ENCODE measurements at places on chromosomes 5 and 9. TPM values are rescaled to one million over a fixed set of nuclear protein-coding genes. Genes with fewer than 3 reads are reported as not detected.

DNA sequence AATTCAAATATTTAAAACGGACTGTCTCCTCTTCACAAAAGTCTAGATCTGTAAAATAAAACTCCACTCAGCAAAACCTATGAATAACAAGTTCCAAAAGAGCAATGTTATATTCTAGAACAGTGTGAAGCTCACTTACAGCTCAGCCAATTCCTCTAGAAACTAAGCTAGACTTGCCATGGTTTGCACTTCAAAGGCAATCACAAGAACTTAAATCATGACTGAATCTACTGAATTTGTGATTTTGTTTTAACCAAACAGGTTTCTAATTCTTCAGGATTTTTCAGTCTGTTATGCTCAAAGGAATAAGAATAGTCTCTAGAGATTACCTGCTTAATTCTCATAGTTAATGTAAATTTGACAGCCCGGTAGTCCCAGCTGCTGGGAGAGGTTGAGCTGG lies 1.4 kb upstream of the PKD2L2 start:
- H3K36me3 ChIP-seq, result no peaks in the 10 kb centered on the region
- H3K27me3 ChIP-seq, result peaks cover 5% of the 10 kb centered on the region
- no peak overlapping the region for H3K27ac ChIP-seq
- no peak overlapping the region for H3K4me3 ChIP-seq

Gene CAVIN4
- total RNA-seq, result 1.7 TPM

Gene SNCB
- total RNA-seq, result not detected

- H3K4me1 ChIP-seq, result peaks cover 7% of the 10 kb centered on the region
- no peak overlapping the region for H3K4me3 ChIP-seq
- H3K36me3 ChIP-seq, result no peaks in the 10 kb centered on the region
- no peak for DNase-seq
Measured at GRCh38 chr5:67065237-67065636, 131.4 kb downstream of the CD180 start.
